ENCODE measurements at places on chromosomes 6 and 20. TPM values are rescaled to one million over a fixed set of nuclear protein-coding genes. Genes with fewer than 3 reads are reported as not detected.

DNA sequence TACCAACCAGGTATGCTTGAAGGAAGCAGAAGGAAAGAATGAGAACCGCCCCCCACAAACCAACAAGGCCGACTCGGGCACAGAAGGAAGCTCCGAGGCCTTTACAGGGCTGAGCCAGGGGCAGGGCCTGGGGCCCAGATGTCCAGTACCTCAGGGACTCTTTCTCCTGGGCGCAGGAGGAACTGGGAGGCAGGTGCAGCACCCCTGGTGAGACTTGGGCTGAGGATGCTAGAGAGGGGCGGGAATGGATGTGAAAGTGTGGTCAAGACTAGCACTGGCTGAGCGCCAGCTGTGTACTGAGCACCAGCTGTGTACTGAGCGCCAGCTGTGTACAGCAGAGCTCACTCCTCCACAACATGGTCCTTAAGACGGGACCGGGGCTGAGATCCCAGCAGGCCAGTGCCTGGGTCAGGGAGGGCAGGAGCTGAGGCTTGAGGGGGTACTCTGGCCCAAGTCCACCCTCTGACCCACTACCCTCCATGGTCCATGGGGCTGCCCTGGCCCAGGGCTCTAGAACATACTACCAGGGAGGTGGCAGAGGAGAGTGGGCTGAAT is 369.4 kb downstream of the TAF4 start:
- no peak overlapping the region for H3K4me3 ChIP-seq
- no peaks in the 10 kb centered on the region for H3K36me3 ChIP-seq
- H3K27me3 ChIP-seq, result peaks cover 41% of the 10 kb centered on the region
- H3K27ac ChIP-seq, result no peak overlapping the region
- H3K4me1 ChIP-seq, result no peaks in the 10 kb centered on the region

DNA sequence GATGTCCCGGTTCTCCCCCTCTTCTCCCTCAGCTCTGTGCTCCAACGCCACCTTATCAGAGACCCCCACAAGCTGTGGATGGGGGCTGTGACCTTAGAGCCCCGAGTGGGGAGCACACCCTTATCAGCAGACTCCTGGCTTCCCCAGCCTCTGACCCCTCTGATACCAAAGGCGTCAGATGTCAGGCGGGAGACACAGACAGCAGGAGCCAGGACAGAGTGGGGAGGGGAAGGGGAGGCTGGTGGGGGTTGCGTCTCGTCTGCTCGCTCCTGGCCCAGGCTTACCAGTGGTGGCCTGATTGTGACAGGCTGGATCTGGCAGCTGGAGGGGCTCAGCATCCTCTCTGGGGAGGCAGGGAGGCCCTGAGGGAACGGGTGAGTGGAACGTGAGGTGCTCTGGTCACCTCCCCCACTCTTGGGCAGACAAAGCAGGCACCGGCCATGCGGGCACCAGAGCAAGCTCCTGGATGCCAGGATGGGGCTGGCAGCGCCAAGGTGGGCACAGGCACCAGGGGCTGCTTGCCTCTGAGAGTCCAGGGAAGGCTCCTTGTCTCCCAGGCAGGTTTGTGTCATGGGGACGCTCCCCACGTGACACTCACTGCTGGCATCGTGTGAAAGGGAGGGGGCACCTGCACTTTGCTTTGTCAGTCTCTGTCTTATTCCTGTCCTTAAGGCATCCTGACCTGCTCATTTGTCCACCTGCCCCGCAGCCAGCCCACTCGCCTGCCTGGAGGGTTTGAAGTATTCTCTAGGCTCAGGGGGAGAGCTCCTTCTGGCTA is 27.8 kb upstream of the GATA5 start:
- H3K27me3 ChIP-seq, result no peaks in the 10 kb centered on the region
- H3K27ac ChIP-seq, result no peak overlapping the region
- no peak for DNase-seq

GRCh38 chr20:35720165-35721123 is 21.2 kb downstream of the ROMO1 start:
- peaks cover 100% of the 10 kb centered on the region for H3K36me3 ChIP-seq
- DNase-seq, result no peak
- no peaks in the 10 kb centered on the region for H3K4me1 ChIP-seq
- H3K4me3 ChIP-seq, result no peak overlapping the region

- peak overlapping the region; percentile 43 for H3K4me3 ChIP-seq
- peak overlapping the region; percentile 67 for H3K27ac ChIP-seq
- peaks cover 3% of the 10 kb centered on the region for H3K4me1 ChIP-seq
- peaks cover 70% of the 10 kb centered on the region for H3K27me3 ChIP-seq
These were observed 4.2 kb upstream of the TBX18 start for GRCh38 chr6:84768442-84769174.

- peak overlapping the region; percentile 73 for H3K4me3 ChIP-seq
- H3K27me3 ChIP-seq, result peaks cover 18% of the 10 kb centered on the region
- peaks cover 19% of the 10 kb centered on the region for H3K4me1 ChIP-seq
These were observed 602 bp downstream of the PPP1R11 start for GRCh38 chr6:30067460-30068139.

GRCh38 chr6:2542858-2543218 is 207.9 kb downstream of the MYLK4 start:
- no peaks in the 10 kb centered on the region for H3K27me3 ChIP-seq
- peak; percentile 9 for DNase-seq
- H3K4me1 ChIP-seq, result no peaks in the 10 kb centered on the region
- no peak overlapping the region for H3K27ac ChIP-seq

DNA sequence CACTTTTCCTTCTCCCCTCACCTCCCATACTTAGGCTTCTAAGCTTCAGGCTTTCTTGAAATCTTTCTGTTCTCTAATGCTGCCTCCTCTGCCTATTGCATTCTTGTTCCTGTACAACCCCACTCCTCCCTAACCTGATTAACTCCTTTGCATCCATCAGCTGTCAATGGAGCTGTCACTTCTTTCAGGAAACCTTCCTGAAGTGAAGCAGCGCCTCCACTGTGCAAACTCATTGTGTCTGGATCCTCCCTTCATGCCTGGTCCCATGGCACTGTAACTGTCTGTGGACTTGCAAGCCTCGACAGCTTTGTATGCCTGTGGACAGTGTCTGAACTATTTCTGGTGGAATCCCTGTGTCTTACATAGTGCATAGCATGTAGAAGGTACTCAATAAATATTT is 185.0 kb downstream of the HS3ST5 start:
- H3K36me3 ChIP-seq, result no peaks in the 10 kb centered on the region
- no peaks in the 10 kb centered on the region for H3K27me3 ChIP-seq
- H3K4me3 ChIP-seq, result no peak overlapping the region
- no peaks in the 10 kb centered on the region for H3K4me1 ChIP-seq
- no peak overlapping the region for H3K27ac ChIP-seq

PI16 gene
- total RNA-seq, result not detected

GRCh38 chr6:40672087-40672486 is 84.9 kb upstream of the LRFN2 start:
- H3K4me1 ChIP-seq, result no peaks in the 10 kb centered on the region
- DNase-seq, result no peak
- H3K27me3 ChIP-seq, result no peaks in the 10 kb centered on the region
- no peaks in the 10 kb centered on the region for H3K36me3 ChIP-seq
- H3K4me3 ChIP-seq, result no peak overlapping the region

DNA sequence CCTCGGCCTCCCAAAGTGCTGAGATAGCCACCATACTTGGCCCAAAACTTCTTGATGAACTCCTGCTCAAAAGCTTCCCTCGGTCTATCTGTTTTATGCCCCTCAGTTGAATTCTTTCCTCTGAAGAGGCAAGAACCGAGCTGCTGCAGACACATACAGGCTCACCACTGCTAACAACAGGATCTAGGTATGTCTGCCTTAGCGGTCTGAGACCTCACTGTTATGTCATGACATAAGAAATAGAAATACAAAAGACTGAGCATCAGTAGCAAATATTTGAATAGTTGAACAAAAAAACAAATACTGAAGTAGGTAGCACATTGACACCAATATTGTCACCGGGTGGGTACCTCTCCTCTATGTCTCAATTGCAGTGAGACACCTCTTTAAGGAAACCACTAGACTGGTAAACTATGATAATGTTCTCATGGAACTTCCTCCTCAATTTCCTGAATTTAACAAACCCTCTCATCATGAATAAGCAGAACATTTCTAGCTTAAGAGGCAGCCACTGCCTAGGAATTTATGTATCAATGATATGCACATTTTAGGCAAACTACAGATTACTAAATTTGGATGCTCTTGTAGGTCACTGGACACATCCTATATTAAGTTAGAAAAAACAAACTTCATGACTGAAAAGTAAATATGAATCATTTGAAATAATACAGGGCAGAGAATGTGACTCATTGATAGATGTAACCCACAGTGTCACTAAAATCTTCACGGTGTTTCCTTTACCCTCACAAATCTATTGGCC is 9.4 kb upstream of the STXBP5 start:
- H3K27ac ChIP-seq, result no peak overlapping the region
- H3K4me3 ChIP-seq, result no peak overlapping the region
- no peak for DNase-seq
- no peaks in the 10 kb centered on the region for H3K36me3 ChIP-seq
- H3K4me1 ChIP-seq, result no peaks in the 10 kb centered on the region

DNA sequence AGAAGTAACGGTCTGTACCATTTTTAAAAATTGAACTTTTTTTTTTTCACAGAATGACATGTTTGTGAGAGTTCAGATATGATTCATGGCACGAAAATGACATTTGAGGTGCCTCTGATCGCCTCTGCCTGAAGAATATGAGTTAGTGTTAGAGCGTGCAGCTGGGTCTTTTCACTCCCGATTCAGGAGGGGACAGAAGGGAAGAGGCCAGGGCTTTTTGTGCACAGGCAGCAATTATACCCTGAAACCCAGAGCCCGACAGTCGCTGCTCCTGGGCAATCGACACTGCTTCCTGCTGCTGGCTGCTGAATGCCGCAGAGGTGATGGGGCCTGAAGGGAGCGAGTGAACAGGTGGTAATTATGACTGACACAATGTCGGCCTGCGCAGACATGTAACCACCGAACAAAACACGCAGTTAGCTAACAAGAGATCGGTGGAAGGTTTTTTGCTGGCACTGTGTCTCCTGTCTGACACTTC is 652.0 kb upstream of the NOX3 start:
- H3K27me3 ChIP-seq, result no peaks in the 10 kb centered on the region
- H3K27ac ChIP-seq, result no peak overlapping the region
- no peak for DNase-seq
- no peaks in the 10 kb centered on the region for H3K4me1 ChIP-seq
- H3K36me3 ChIP-seq, result no peaks in the 10 kb centered on the region
